ENCODE measurements at places on chromosomes 2 and 18.

DNA sequence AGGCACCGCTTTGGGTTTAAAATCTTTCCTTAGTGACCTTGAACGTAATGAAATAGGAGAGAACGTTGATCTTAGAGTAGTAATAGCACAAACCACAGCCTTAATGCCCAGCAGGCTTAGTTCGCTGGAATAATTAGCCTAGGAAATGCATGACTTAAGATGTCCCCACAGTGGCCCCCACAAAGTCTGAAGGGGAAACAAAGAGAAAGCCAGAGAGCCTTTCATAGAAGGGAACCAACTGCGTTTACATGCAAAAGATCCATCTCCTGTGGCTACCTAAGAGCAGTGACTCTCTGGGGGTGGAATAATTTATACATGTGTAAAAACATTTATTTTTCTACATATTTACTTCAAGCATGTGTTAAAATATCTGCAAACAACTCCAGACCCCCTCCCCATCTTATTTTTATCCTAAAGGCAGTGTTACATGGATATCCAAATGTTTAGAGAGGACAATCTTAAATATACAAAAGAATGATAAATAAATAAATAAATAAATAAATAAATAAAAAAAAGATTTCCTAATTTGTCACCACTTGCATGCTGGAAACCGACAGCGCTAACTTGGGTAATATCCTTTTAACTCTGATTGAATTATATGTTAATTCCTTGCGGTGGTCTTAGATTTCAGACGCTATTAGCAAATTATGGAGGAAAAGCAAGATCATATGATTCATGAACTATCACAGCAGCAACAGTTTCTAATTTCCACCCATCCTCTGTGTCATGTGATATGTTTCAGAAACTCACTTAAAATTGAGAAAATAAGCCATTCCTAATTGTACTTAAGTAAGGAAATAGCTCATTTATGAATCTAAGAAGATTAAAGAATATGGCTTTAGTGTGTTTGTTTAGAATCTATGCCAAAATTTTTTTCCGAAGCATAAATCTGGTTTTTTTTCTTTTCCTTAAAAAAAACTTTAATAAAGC, 23.4 kb upstream of the CYP1B1 start:
- DNase-seq: no peak

- DNase-seq: no peak
Observed at GRCh38 chr2:101361121-101361520, 26.2 kb downstream of the CREG2 start.

- no peak for DNase-seq
Observed at GRCh38 chr18:40018266-40018665, 1936.8 kb upstream of the PIK3C3 start.

DNA sequence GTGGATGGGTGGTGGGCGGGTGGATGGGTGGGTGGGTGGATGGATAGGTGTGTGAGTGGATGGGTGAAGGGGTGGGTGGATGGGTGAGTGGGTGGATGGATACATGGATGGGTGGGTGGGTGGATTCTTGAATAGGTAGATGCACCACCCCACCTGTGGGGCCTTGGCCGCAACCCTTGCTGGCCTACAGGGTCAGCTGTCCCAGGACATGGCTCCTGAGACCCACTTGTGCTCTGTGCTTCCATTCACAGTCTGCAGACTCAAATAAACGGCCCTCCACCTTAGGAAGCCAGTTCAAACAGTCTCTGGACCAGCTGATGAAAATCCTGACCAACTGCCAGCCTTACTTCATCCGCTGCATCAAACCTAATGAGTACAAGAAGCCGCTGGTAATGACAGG, 54.4 kb downstream of the MYO7B start:
- no peak for DNase-seq

GRCh38 chr2:57515366-57515765, 531.2 kb upstream of the VRK2 start:
- no peak for DNase-seq

DNA sequence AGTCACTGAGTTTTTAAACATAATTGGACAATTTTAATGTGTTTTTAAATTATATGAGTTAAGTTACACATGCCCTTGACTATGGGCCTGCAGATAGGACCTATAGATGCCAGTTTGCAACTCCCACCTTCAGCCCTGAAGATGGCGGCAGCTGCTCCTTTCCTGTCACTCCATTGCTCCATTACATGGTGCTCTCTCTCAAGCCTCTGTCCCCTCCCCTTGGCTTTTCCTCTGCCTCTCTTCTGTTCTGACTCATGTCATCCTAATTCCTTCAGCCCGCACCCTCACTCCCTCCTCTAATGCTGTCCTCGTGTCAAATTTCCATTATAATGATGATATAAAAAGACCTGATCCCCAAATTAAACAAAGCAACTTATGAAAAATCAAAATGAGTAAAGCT, 133.7 kb upstream of the HNRNPA3 start:
- DNase-seq: no peak

DNA sequence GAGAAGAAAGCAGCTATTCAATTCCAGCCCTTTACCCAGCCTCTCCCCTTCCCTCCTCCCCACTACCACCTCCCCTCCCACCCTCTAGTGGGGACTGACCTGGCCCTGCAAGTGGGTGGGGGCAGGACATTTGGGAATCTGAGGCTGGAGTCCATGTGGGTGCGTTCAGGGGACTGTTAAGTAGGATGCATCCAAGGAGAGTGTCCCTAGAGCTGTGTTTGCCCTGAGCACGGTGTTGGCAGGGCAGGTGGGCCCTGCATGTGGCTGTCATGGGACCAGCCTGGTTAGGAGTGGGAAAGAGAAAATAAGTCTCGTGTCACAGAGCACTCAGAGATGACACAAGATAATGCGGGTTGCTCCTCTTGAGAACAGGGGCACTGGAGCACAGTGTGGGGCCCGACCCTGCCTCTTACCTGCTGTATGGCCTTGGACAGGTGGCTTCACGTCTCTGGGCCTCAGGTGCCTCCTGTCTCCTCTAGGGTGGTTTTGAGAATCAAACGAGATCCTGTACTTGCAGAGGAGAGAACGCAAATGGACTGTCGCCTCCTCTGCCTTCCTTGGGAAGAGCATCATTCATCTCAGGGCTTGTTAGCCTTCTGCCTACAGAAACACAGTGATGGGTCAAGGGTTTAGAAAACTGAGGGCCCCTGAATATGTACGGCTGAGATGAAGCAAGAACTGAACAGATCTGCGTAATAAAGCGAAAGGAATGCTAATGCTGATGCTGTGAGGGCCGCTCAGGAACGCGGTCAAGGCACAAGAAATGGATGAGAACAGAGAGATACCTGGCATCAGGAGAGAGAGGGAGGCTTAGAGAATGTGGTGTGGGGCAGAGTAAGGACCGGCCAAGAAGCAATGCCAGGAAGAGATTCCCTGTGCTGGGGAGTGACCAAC, 187.7 kb upstream of the HAAO start:
- DNase-seq: no peak

DNA sequence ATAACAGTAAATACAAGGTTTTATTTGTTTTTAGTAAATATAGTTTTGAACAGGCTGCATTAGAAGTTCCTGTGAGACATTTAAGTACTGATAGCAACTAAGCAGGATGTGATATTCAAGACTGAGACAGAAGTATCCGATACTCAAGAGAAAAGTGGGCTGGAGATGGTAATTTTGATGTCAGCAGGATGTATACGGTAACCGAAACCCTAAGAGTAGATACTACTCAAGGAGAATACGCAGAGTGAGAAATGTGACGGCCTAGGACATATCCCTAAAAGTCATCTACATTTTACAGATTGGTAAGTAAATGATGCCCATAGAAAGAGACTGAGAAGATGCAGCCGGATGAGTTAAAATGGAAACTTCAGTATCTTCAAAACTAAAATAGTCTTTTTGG, 115.4 kb downstream of the GORASP2 start:
- no peak for DNase-seq

DNA sequence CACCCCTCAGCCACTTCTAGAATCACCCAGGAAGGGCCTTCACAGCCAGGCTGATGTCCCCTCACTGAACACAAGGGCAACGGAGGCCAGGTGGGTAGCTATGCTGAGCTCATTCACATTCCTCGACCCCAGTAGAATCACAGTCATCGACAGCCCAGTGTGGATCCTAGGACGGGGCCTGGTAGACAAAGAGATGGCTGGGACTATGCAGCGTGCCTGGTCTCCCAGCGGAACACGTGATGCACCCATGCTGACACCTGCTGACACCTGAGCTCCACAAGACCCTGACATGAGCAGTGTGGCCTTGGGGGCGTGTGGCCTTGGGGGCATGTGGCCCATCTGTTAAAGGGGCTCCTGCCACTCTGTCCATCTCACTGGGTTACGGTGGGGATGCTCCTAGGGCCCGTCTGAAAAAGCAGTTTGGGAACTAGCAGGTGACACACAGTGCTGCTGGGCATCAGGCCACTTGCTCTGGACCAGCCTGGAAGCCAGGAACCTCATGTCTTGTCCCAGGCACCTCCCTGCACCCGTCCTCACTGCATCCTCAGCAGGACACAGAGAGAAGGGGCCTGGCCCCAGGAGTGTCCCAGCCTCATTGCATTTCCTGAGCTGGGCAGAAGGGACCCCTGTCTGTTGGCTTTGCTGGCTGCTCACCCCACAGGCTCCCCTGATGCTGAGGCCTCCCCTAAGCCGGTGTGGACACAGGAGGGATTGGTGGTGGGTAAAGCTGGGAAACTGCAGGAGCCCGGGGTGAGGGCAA, 9.7 kb downstream of the ECEL1 start:
- DNase-seq: no peak

DNA sequence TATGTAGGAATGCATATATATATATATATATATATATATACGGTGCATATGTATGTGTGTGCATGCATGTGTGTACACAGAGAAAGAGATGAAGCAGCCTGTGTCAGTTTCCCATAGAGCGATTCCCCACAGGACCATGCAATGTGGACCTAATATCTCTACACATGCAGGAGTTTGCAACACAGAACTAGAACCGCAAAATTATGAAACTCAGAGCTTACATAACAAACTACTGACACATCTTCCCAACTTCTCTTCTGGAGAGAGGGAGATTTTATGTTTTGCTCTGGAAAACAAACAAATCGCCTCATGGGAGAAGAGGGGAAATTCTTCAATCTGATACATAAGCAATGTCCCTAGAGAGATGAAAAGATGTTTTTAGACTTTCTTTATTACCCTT, 377.2 kb downstream of the LRATD1 start:
- no peak for DNase-seq
